Erythroblast (primary cell): ENCODE measurements at places on chromosomes 6 and 20.

DNA sequence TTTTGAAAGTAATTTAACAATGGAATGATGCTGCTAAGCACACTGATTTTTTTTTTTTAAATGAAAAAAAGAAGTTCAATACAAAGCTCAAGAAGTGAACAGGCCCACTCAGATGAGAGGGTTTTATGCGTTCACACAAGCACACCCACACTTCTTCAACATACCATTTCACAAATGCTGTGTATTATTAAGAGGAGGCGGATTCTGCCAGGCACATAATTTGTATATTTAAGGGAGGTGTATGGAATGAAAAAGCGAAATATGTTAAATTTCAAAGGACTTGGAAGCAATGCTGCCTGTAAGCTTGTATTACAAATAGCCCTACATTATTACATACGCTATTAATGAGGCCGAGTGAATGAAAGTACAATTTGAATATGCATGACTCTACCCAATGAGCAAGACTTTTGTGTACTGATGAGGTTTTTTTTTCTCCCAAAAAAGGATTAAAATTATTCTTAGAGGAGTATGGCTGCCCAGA is 123.9 kb downstream of the INSM1 start:
- DNase-seq, result no peak

GRCh38 chr6:100266494-100267401 is 198.0 kb downstream of the SIM1 start:
- no peak for DNase-seq

DNA sequence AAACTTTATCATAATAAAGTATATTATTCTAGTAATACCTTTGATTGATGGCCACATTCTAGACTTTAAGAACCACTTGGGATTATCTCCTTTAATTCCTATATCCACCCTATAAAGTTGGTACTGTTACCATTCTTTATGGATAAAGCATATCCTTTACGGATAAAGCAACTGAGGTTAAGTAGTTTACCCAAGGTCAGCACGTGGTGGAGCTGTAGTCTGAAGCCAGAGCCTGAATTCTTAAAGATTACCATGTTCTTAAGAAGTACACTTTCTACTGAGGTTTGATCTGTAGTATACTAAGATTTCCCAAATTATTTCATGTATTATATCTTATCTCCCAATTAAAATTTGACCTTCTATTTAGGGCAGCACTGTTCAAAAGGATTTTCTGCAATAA is 3.0 kb upstream of the NCOA7 start:
- DNase-seq, result peak; percentile 41

- DNase-seq, result no peak
These were observed 70.2 kb upstream of the CD93 start for GRCh38 chr20:23156170-23156841.

DNA sequence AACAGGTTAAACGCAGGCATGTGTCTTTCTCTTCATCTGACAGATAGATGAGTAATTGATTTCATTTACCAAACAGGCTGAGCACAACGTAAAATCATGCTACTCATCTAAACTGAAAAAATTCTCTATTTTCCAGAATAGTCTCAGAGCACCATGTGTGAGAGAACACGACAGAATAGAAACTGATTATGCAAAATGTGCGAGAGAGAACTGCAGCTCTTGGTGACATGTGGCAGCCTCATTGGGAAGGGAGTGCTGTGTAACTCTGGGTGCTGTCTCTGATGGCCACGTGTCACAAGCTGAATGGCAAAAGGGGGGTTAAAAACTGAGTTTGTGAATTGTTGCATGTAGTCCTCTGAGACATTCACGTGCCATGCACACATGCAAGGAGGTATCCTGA is 143.7 kb upstream of the ATXN1 start:
- no peak for DNase-seq

DNA sequence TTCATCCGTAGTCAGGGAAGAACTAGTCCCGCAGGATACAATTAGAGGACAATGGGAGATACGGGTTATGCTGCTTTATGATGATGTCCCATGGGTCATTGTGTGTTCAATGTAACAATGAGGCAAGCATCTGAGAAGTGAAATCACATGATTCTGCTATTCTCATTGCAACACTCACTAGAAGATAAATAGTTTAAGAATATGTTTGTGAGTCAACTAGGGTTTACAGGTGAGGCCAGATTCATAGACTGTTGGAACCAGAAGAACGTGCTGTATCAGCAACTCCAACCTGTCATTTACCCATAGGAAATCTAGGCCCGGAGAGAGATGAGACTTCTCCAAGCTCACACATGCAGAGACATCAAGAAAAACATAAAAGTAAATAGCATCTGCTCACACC is 80.8 kb downstream of the SCML4 start:
- no peak for DNase-seq

DNA sequence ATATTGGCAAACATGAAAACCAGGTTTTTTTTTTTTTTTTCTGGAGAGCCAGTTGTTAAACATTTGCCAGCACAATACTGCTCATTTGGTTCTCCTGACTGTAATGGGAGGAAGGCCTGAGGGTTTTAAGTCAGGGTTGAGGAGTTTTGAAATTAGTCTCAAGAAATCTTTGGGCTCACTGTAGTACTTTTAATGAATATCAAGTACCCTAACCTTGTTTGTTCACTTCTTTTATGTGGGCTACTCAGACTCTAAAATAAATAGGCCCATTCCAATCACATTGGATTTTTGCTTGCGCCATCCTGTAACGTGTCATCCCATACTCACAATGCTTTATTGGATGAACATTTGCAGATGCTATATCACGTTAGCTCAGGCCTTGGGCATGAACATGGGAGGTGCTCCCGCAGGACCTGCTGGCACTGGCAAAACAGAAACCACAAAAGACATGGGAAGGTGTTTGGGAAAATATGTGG is 146.9 kb downstream of the DNAH8 start:
- DNase-seq, result no peak

DNA sequence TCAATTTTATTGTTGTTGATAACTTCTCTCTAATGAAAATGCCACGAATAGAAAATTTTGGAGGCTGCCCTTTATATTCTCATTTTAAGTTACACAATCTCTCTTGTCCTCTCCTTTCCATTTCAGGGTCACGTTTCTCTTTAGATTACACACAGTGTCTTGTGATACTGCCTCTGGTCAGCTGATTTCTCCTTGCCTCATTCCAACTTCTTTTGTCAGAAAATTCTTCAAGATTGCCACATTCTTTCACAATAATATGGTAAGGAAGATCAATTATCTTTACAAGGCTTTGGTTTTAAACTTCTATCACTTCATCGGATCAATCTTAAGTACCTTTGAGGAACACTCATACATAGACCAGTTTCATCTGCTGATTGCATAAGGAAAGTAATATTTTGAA is 370.3 kb downstream of the RFPL4B start:
- no peak for DNase-seq

DNA sequence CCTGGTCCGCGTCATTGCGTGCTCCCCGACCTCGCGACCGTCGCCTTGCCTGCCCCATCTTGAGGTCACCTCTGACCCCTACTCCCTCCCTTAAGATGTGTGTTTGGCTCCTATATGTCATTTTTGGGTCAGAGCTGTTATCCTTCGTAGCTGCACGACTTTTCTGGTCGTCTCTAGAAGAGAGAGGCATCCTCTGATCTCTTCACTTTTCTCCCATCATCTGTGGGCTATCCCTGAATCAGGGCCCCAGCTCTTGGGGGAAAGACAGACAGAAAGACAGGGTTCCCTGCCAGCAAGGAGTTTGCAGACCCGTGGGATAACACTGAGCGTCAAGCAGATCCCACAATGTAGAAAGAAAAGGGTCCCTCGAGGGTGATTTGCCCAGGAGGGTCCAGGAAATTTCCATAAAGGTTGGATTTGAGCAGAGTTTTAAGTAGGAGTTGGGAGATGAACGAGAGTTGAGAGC is 555 bp downstream of the FAM120B start:
- DNase-seq, result no peak

DNA sequence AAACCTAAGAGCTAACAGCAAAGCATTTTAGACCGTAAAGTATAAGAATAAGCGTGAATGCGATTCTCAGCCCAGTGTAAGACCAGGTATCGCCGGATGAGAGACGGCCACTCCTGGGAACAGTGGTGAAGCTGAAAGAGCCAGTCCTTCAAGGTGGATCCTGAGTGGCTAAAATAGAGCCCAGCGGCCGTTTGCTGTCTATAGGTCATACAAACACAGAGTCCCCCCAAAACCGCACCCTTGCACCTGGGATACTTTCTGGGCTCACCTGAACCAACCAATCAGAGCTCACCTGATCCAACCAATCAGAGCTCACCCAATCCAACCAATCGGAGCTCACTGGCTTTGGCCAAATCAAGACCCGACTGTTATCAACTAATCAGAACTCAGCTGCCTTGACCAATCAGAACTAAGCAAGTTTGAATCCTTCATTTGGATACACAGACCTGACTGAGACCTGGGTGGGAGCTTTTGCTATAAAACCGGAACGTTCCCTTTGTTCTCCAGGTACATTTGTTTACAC is 248.2 kb downstream of the DLL1 start:
- DNase-seq, result no peak

GRCh38 chr20:58702859-58703648 is 10.5 kb downstream of the NPEPL1 start:
- no peak for DNase-seq

- DNase-seq, result no peak
These were observed 108.4 kb upstream of the MLN start for GRCh38 chr6:33912195-33912594.

- no peak for DNase-seq
These were observed 123.0 kb downstream of the DTNBP1 start for GRCh38 chr6:15539722-15540270.

DNA sequence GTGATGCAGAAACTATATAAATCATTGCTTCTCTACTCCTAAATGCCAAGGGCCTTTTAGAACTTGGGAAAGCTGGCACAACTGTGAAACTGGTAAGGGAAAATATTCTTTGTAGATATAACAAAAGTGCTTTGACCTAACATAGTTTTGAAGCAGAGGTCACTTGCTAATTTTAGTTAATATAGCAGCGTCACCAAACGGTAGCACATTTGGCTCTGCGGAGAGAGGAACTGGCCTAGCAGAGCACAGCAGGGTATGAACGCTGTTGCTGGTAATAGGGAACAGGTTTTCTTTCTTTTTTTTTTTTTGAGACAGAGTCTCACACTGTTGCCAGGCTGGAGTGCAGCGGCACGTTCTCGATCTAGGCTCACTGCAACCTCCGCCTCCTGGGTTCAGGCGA is 67.4 kb downstream of the ECT2L start:
- DNase-seq, result no peak

DNA sequence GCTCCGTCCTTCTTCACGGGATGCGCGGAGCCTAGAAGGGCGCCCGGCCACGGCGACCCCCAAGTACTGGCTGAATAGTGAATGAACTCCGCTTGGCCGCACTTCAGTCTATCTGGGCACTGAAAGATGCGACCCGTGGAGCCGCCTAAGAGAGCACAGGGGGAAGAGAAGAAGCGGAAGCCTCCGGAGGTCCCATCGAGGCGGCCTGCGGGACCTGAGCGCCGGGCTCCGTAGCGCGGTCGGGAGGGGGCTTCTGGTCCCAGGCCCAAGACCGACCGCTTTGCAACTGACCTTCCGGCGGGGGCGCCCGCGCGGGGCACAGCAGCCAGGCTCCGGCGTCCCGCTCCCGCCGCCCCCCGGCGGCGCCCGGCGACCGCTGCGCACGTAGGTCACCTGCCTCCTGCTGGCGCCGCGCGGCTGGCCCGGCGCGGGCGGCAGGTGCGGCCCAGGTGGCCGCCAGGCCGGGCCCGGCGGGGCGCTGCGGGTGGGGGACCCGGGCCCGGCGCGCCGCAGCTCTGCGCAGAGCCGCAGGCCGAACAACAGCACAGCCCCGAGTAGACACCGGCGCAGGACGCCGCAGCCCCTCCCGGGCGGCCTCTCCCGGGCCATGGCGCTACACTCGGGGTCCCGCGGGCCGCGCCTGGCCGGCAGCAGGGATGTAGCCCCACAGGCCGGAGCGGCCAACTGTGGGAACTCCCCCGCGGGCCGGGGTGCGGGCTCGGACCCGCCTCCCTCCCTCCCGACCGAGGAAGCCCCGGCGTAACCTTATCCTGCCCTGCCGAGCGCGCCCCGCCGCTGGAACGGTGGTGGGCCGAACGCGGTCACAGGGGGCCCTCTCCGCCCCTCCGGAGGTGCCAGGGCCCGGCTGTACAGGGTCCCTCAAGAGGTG is at the start of gene METTL24:
TSS of gene METTL24 (minus strand) at position 686 of the 889 bp plus-strand sequence. CDS start at position 609, 77 bp downstream.
- no peak for DNase-seq

DNA sequence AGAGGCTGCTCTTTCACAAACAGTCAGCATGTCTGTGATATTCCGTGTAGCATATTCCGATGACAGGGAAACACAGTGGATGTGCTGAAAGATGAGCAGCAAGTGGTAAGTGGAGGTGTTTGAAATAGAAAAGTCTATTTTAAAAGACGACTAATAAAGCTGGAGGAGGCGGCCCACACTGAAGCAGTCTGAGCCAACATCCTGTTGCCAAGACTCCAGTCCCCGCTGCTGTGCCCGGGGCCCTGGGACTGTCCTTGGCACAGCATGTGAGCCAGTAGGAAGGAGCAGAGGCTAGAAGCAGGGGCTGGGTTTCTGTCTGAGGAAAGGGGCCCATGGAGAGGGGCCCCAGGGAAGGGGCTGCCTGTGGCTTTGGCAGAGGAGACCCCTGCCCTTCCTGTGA is 351.5 kb upstream of the CHD6 start:
- no peak for DNase-seq

DNA sequence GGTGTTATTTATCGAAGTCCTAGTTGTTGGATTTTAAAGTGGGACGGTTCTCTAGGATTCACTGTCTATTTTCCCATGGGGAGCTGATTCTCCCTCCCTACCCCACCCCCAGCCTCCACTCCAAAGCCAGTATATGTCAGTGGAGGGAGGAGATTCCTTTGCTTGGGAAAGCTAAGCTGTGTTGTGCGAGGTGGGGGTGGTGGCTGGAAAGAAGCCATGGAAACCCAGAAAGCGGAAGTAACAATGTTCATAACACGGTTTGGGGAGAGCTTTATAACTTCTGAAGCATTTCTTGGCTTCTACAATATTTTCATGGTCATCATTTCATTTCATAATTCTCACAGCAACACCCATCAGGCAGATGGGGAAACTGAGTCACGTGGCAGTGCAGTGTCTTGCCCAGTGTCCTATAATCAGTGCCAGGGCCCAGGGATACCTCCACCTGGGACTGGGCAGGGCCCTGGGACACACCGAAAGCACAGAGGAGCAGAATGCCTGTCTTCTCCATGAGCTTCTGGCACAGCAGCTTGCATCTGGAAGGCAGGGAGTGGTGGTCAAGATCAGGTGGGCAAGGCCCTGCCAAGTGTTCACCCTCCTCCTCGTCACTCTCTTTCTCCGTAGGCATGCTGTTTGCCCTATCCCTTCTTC is 4.5 kb downstream of the SUN5 start:
- no peak for DNase-seq

DNA sequence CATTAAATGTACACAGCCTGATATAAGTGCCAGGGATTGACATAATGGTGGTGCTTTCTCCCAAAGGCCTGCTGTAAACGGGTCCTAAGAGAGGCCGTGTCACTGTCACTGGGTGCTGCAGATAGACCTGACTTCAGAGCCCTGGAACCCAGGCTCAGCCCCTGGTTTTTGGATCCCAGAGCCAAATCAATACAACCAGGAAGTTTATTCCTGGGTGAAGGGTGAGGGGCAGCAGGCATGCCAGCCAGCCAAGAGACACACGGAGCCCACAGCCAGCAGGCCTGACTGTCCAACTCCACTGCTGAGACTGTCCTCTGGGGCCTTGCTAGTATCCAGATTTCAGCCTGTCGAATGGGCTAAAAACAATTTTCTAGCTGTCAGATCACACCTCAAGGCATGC is 12.8 kb upstream of the ARMC12 start:
- DNase-seq, result no peak

- no peak for DNase-seq
These were observed 36.3 kb upstream of the ZFAND3 start for GRCh38 chr6:37783025-37783855.
